ENCODE measurements at places on chromosomes 6 and 20.

DNA sequence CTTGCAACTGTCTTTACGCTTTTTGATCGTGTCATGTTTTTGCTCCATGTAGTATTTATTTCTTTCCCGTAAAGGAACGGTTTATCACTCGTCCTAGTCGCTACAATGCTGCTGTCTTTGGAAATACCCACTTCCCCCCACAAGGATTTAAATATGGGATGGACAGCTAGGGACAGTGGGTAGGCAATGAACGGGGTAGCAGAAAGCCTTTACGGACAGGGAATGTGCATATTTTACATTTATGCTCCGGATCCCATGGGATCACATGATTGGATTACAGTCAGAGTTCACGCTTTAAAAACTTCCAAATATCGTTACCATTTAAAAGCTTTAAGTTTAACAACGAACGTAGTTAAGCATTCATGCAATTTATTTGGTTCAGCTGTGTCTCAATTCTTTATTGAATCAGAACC is 1.2 kb downstream of the HIVEP1 start:
- DNase-seq: no peak

DNA sequence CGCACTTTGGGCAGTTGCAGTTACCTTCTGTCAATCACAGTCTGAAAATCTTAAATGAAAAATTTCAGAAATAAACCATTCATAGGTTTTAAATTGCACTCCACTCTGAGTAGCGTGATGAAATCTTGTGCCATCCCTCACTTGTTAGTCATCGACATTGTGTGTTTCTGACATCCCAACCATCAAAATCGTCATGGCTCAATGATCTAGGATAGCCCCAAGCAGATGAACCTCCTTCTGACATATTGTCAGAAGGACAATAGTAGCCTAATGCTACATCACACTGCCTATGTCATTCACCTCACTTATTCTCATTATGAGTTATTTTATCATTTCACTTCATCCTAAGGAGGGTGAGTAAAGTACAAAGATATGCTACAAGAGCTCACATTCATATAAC is 284.8 kb downstream of the PTPRK start:
- no peak for DNase-seq

- DNase-seq: no peak
Measured at GRCh38 chr6:151230277-151230577, 9.5 kb upstream of the AKAP12 start.

GRCh38 chr6:33929575-33930288 is 125.9 kb upstream of the MLN start:
- DNase-seq: no peak

GRCh38 chr20:38514185-38514584 is 41.5 kb downstream of the RALGAPB start:
- no peak for DNase-seq

DNA sequence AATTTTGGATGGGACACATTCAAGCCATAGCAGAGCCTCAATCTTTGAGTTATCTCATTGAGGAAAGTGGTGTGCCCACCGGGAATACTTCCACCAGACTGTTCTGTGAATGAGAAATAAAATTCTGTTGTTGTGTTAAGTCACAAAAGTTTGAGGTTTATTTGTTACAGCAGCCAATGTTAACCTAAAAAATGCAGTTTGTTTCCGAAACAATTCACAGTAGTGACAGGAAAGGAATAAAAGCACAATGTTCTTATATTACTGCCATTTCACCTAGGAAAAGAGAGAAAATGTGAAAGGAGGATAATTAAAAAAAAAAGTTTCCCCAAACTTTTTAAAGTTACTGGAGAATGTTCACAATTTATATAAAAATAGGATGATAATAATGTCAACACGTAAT is 344.6 kb downstream of the CD83 start:
- no peak for DNase-seq

DNA sequence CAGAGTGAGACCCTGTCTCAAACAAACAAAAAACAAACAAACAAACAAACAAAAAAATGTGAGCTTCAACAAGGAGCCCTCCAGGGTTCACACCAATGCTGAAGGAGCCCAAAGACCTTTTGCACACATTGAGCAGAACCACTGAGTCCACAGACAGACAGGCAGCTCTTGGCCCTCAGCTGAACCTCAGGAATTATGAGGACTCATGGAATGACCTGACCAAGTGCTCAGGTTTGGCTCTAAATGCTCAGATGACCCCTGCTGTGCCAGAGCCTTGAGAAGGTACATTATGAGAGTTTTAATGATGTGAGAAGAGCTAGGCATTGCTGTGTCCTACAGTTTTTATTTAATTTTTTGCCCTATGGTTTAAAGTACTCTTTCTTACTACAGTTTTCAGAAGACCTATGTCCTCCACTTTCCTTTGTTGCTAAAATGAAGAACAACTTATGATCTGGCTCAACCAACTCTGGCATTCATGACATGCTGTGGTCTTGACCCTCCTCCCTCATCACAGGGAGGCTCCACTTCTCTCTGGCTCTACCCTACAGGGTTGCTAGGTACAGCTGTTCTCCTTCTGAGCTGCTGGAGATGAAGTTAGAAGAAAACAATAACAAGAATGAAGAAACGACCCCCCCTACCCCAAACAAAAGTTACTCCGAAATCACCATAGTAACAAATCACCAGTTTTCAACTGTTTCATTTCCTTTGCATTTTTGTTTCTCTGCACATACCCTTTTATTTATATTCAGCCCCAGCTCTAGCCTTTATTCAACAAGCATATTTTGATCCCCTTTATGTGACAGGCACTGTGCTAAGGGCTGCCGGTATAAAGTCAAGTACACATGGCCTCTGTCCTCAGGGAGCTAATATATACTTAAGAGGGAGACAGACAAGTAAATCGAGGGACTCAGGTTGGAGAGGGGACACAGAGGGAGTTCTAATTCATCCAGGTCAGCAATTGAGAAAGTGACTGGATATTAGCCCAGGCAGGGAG is 128.7 kb upstream of the TRAF3IP2 start:
- no peak for DNase-seq

DNA sequence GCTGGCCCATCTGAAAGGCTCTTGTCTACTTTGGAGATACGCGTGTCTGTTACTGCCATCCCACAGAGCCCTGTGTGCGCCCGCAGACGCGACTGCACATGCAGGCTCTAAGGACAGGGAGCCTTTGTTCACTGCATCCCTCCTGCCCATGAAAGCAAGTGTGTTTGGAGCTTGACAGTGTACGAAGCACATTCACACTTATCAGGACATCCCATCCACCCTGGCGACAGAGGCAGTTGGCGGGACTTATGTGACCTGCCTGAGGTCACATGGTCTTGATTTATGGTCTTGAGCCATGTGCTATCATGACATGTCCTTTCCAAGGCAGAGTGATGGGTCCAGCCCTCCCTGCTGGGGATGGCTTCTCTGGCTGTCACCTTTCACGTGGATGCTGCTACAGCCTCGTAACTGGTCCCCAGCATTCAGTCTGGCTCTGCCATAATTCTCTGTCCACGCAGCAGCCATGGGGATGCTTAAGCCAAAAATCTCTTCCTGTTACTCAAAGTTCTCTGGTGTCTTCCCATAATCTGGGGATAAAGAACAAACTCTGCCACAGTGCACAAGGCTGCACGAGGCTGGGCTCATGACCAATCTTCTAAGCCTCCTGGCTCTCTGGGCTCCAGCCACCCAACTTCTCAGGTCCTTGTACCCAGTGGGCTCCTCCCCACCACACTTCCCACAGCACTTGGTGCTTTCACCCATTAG is 36.3 kb upstream of the FAM83D start:
- DNase-seq: no peak

DNA sequence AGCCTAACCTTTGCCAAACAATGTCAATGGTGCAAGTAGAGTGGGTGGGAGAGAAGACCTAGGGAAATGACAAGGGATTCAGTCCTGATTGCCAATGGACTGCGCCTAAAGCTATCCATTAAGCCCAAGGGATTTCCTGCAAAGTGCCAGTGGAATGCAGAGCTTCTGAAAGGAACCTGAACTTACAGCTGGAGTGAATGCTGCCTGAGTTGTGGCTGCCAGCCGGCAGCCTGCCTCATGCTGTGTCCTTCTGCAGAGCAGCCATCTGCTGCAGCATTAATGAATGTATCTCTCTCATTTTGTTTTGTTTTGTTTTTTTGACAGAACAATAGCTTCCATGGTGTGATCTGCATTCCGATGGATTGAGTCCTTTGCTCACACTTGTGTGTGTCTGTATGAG is 44.7 kb downstream of the SLC35F1 start:
- DNase-seq: no peak

DNA sequence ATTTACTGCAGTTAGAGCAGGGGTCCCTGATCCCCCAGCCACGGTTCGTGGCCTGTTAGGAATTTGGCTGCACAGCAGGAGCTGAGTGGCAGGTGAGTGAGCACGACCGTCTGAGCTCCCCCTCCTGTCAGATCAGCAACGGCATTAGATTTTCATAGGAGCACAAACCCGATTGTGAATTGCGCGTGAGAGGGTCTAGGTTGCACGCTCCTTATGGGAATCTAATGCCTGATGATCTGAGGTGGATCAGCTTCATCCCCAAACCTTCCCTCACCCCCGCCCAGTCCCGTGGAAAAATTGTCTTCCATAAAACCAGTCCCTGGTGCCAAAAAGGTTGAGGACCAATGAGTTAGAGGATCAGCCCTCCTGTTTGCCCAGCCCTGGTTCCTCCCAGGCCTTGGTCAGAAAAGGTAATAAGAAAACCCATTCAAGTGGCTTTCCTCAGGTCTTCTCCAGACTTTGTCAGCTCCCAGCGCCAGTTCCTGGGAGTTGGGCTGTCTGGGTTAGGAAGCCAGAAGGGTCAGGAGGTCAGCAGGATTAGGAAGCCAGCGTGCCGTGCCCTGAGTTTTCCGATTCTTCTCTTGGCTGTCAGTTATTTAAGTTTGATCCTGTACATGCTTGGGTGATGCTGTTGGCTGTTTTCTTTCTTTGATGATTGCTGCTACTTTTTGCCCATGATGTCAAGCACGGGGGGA is 139.9 kb upstream of the PMEPA1 start:
- no peak for DNase-seq

GRCh38 chr20:41382791-41383305 is 16.2 kb upstream of the EMILIN3 start:
- no peak for DNase-seq

- DNase-seq: no peak
Measured at GRCh38 chr20:51678026-51678697, 90.0 kb downstream of the ATP9A start.

DNA sequence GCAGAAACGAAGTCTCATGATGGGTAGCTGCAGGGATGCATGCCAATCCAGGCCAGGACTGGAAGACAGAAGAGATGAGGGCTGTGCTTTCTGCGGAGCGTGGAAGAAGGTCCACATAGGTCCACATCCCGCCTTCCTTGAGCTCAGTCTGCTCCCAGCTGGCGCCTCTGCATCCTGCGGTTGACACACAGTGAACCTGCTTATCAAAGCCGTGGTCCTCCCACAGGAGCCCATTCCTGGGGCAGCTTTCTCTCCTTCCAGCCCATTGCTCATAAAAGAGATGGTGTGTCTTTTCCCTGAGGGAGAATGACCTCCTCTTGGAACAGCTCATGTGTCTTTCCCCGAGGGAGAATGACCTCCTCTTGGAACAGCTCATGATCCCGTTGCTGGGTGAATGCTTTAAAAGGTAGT is 225.4 kb downstream of the CDH4 start:
- no peak for DNase-seq

DNA sequence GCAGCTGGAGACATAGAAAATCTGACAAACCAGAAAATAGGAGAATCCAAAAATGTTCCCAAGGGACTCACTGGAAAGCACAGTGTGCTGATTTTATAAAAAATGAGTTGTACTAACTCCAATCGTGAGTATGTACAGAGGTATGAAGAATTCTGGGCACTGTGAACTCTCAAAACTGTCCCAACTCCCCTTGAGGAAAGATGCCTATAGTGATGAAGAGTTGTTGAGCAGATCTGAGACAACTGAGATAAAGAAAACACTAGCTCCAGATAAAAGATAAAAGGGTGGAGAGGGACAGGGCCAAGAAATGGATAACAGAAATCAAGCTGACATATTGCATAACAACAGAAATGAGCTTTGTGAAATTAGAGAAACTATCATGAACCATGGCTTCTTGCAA is 481.4 kb downstream of the MAFB start:
- no peak for DNase-seq

GRCh38 chr6:37916675-37917074 is 97.1 kb downstream of the ZFAND3 start:
- DNase-seq: no peak

DNA sequence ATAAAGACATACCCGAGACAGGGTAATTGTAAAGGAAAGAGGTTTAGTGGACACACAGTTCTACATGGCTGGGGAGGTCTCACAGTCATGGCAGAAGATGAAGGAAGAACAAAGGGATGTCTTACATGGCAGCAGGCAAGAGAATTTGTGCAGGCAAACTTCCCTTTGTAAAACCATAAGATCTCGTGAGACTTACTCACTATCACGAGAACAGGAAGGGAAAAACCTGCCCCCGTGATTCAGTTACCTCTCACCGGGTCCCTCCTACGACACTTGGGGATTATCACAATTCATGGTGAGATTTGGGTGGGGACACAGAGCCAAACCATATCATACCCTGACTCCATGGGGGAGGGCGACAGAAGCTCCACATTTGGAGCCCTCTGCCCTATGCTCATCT is 7.4 kb upstream of the VAPB start:
- no peak for DNase-seq

DNA sequence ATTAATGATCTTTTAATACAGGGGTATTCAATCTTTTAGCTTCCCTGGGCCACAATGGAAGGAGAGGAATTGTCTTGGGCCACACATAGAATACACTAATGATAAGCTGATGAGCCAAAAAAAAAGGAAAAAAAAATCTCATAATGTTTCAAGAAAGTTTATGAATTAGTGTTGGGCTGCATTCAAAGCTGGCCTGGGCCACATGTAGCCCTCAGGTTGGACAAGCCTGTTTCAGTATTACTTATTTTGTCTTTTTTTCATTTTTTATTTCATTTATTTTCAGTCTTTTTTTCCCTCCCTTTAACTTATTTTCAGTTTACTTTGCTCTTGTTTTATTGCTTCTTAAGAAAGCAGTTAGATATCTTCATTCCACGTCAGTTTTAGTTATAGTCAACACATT is 2171.8 kb upstream of the DEFB115 start:
- no peak for DNase-seq

DNA sequence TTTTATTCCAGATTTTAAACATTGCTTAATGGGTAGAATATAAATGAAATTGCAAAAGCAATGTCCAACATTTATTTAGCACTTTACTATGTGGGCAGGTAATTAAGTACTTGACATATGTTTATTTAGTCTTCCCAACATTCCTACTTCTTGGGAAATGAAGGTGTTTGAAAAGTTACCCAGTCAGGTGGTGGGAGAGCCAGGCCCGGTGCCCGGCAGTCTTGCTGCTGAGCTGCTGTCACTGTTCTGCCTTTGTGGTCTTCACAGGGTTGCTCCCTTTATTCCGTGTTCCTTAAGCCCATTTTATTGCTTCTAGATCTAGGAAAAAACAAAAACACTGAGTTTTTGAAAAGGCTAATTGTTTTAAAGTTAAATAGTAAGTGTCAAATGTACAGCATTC is 42.6 kb upstream of the TULP4 start:
- DNase-seq: no peak
